ENCODE measurements at places on chromosomes 13 and 19.
A peak's percentile ranks its signal among the peaks of the same experiment; 100 is the strongest.

DNA sequence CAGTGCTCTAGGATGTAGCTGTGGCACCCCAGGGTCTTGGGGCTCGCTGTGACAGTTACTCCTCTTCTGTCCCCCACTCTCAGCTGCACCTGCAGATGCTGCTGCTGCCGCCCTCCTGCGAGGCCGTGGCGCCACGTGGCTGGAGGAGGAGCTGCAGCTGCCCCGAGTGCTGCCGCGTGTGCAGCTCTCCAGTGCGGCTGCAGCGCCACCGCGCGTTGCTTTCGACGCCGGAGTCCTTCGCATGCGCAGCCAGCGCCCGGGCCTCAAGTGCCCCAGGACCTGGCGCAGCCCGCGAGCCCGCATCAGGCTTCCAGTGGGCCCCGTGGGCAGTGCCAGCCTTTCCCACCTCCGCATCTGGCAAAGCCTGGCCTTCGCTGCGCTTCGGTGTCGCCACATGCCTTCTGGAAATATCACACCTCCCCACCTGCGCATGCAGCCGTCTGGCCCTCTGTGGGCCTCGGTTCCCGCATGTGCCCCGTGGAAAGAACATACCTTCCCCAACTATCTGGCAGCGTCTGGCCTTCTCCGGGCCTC lies 692 bp upstream of the ZNF580 start:
- no peak for DNase-seq

DNA sequence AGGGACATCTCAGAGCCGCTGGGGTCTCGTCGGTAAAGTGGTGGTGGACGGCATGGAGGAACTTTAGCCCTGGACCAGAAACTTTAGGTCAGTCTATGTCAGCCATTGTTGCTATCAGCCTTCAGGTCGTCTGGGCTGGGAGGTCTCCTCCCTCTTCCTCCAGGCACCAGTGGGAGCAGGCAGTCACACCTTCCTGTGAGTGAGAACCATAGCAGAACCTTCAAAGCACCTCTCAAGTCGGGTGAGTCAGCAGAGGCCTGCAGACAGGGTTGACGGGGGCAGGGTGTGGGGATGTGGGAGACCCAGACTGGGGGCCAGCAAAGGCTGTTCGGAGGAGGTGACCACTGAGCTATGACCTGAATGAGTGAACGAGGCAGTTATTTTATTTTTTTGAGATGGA lies 15.4 kb upstream of the SBNO2 start:
- no peak for DNase-seq

DNA sequence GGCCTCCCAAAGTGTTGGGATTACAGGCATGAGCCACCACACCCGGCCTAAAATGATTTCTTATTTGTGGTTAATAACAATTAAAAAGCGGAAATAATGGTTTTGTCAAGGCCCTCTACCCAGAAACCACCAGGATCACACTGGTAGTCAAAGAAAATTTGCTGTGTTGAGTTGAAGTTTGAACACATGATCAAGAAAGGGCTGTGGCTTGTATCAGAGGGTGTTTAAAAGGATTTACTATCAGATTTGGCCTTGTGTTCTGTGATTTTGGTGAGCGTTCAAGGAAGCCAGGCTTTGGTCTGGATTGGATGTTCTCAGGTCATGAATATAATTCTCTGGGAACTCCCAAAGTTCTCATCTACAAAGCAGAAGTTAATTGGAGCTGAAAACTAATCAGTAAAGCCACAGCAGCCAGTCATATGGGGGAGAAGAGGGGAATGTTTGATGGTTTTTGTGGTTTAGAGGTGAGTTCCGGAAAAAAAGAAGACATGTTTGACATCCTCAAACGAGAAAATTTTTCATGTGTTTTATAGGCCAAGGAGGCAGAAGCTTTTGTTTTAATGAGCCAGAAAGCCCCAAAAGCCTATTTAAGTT lies 10.6 kb upstream of the ZNF556 start:
- no peak for DNase-seq

DNA sequence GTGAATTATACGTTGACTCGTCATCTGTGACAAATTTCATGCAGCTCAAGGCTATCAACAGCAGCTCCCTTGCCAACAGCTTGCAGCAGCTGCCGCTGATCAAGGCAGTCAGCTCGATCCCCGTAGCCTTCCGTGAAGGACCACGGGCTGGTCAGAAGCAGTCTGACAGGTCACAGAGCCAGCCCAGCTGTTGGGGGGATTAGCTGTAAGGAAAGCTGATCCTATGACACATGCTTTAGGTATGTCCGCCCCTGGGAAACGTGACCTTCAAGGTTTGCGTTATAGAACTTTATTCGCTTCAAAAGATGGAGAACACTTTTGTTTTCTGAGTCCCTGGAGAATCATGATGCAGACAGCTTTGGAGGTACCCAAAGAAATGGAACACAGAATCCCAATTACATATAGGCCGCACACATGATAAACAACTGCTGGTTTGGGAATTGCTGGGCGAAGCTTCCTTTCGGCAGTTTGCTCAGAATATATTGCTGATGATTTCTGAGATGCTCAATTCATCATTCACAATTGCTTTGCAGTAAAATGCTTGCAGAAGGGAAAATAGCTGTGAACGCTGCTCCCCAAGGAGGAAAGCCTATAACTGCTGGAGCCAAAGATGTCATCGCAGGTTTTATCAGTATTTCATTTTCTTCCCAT lies 62.6 kb upstream of the USP29 start:
- no peak for DNase-seq

DNA sequence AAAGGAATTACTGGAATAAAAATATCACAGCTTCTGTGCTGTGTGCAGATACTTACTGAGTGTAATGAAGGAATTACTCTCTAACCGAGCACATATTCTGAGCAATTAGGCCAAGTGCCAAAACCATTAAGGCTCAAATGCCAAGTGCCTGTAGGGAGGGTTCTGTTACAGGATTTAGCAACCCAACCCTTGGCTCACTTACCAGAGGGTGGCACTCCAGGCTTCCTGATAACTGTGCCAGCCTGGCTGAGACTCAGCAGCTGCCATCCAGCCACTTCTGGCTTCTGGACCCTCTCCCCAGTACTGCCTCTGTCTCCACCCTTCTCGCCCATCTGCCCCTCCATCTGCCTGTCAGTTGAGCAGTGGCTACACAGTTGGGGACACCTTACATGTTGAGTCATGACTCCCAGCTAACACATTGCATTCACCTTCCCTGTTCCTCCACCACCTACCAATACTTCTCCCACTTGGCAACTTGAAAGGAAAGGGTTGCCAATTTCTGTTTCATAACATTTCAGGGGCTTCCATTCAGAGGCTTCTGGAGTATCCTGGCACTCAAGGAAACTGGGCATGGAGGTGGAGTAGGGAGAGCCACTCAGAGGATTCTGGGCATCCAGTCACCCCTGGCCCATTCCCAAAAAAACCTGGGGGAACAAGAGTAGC lies 110.5 kb downstream of the COG6 start:
- peak; percentile 74 for DNase-seq

GRCh38 chr19:45254044-45254531 lies 3.0 kb downstream of the MARK4 start:
- DNase-seq, result peak; percentile 77

- no peak for DNase-seq
Observed at GRCh38 chr13:46605825-46606554, 53.0 kb downstream of the LRCH1 start.

DNA sequence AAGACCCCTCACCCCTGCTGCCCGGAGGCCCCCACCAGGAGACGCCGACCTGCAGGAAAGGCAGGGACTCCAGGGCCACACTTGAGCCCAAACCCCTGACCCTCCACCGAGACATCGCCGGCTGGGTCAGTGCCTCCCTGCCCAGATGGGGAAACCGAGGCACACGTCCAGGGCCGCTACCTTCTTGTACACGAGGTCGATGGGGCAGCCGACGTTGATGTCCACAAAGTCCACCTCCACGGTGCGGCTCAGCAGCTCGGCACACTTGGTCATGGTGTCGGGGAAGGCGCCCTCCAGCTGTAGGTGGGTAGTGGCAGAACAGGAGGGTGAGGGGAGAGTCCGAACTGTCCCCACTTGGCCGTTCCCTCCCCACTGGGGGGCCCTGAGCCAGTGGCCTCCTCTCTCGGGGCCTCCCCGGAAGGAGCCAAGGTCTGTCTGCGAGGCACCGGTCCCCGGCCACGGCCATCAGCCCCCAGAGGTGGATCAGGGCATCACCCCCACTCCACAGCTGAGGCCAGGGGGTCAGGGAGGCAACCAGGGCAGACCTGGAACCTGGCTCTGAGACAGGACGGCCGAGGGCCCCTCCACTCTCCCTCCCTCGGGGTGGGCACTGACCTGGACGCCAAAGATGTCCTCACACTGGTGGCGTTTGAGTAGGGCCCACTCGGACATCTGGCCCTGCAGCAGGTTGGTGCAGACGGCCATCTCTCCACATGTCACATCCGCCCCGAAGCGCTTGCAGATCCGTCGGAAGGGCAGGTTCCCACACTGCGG lies 3.0 kb upstream of the PRR22 start:
- no peak for DNase-seq

DNA sequence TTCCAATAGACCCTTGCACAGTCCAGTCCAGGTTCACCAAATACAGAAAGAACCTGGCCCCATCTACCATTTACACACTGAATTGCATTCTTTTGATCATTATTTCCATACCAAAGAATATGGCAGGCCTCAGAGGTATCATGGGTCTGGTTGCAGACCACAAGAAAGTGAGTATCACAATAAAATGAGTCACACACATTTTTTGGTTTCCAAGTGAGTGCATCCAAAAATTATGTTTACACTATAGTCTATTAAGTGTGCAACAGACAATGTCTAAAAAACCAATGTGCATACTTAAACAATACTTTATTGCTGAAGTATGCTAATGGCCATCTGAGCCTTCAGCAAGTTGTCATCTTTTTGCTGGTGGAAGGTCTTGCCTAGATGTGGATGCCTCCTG lies 105.3 kb downstream of the SPACA7 start:
- no peak for DNase-seq

DNA sequence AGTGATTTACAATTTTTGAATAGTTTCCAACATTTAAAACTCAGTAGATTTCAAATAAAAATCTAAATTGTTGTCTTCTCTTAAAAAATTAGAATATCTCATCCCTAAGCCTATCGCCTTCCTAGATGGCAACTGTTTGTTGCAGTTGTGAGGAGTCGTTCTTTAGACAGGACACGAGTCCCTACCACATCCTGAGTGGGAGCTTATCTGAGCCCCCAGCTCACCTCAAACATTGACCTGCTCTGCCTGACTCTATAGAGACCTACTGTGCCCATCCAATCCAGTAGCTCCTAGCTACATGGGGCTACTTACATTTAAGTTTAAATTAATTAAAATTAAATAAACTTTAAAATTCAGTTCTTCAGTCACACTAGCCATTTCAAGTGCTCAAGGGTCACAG lies 434.7 kb downstream of the FOXO1 start:
- no peak for DNase-seq

DNA sequence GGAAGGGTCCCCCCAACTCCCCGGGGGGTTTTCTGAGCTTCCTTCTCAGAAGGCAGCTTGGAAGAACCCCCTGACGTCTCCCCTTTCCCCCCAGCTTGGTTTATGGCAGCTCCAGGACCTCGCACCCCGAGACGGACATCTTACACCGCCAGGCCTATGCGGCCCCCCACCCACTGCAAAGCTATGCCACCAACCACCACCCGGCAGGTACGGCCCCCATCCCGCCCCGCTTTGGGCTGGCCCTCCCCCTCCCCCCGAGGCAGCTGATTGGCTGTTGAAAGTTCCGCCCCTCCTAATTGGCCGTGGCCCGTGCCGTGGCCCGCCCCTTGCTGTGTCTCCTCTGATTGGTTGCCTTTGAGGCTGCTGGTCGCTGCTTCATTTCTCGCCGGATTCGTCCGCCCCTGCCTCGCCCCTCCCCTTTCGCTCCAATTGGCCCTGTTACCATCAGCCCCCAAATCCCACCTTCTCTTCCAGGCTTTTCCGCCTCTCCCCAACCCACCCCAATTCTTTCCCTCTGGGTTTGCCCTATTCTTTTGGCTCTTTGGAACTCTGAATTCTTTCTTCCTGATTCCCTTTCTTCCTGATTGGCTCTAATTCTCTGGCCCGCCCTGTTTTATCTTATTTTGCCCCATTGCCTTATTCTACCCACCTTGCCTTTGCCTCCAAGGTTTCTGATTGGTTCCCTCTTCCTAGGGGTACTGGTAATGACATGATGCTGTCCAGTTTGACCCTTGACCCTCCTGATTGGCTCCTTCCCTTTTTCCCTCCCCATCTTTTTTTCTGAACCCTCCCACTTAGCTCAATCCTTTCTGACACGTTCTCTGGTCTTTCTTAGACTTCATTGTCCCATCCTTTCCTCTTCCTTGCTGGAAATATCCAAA lies 2.5 kb downstream of the PRR12 start:
- peak; percentile 99 for DNase-seq

DNA sequence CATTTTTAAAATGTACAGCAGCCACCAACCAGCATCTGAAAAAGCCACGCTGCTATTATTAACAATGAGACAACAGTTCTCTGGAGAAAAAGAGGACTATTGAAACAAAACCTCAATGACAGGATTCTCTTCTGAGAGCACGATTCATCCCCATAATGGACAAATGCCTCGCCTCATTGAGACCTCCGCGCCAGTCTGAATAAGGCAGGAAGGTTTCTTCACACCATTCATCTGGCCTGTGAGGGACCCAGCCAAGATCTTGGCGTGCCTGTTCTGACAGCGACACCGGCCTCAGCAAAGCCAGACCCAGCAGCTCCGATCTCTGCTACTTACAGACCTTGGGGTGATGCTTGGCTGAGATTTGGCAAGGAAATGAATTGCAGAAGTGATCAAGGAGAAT lies 14.8 kb downstream of the SMIM7 start:
- no peak for DNase-seq

GRCh38 chr13:113354831-113355610 lies 8.9 kb downstream of the GRTP1 start:
- no peak for DNase-seq
